ENCODE measurements at places on chromosomes 16 and 17.

GRCh38 chr17:57589151-57590034 is 155.7 kb downstream of the CCDC182 start:
- DNase-seq, result no peak

DNA sequence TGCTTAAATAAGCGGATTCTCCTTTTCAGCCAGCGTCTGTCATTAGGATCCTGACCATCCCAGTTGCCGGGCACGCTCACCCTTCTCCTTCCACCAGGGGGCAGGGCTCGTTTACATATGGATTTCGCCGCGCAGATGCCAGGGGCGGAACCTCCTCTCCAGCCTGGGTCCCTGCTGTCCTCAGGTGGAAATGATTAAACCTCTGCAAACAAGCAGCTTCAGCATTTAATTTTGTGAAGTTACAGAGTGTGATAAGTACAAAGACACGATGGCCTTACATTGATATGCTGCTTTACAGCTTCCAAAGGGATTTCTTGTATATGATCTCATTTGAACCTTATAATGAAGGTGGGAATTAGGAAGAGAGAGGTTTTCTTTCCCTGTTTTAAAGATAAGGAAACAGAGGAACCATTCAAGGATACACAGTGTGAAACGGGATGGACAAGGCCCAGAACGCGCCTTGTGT is 3.9 kb upstream of the KRT28 start:
- DNase-seq, result peak; percentile 49

DNA sequence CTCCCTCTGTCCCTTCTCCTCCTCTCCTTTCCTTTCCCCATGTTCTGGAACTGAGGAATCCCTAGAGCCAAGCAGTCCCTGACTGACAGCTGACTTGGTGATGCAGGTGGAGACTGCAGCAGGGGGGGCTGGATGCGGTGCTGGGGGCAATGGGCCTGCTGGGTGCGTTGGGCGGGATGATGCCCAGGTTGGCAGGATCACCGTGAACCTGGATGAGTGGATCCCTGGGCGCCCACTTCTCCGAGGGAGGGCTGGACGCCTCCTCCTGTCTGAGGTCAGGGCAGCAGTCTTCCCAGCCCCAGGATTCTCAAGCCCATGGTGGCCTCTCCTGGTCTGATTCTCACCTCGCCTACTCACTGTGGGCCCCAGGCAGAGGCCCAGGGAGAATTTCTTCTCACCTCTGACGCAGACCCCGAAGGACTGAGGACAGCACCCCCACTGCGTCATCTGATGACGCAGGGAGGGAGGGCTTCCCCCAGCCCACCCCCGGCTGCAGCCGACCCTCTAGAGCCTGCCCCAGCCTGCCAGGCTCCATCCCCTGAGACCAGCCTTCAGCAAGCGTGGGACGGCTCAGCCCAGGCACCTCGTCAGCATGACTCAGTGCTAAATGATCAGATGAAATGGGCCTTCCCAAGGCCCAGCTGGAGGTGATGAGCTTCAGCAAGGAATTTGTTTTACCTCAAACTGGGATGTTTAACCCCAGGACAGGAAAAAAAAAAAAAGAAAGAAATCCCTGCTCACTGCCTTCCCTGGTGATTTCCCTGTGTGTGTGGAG is 188.0 kb upstream of the TNRC6C start:
- DNase-seq, result no peak

GRCh38 chr16:30760577-30761426 is 1.1 kb downstream of the CFAP119 start:
- DNase-seq, result no peak

DNA sequence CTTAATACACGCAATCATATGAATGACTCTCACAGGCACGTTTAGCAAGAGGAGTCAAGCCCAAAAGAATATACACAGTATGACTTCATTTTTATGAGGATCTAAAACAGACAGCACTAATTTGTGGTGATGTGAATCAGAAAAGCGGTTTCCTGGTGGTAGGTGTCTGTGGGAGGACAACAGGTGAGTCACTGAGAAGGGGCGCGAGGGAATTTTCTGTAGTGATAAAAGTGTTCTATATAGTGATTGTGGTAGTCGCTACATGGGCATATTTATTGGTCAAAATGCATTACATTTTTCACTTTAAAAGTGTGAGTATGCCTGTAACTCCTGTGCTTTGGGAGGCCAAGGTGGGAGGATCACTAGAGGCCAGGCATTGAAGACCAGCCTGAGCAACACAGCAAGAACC is 7.6 kb upstream of the TNRC6A start:
- DNase-seq, result peak; percentile 4

GRCh38 chr16:4894276-4895150 is 42.4 kb downstream of the PPL start:
- DNase-seq, result no peak

DNA sequence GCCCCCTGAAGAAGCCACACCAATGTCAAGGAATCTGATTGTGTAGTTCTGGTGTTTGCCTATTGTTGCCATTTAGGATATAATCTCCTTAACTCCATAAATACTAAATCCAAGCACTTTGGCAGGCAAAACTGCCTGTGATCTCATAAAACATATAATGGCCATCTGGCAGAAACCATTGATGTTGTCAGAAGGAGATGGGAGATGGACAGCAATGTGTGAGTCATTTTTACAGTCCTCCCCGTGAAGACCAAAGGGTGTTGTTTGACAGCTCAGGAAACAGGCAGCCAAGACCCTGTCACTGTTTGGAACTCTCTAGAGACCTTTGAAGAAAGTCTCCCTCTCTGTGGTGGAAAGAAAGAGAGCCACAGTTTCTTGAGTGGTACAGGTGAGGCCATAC is 454.1 kb downstream of the HS3ST3B1 start:
- DNase-seq, result no peak
